ENCODE measurements at places on chromosomes 2 and 18. TPM values are rescaled to one million over a fixed set of nuclear protein-coding genes. Genes with fewer than 3 reads are reported as not detected.
A peak's percentile ranks its signal among the peaks of the same experiment; 100 is the strongest.

TMEM163 gene
- 0.88 TPM for polyA plus RNA-seq

AOX1 gene
- polyA plus RNA-seq = 3.5 TPM

ACKR3 gene
- polyA plus RNA-seq = 18.5 TPM

LYG2 gene
- not detected for polyA plus RNA-seq

MDH1B gene
- polyA plus RNA-seq = 0.12 TPM

EPAS1 gene
- polyA plus RNA-seq = 119 TPM

CPLX4 gene
- polyA plus RNA-seq = not detected

ST8SIA5 gene
- 1.0 TPM for polyA plus RNA-seq

GRCh38 chr2:96540136-96540535 lies 3.6 kb downstream of the ARID5A start:
- DNase-seq = no peak

GRCh38 chr2:96693286-96694200 lies 46.3 kb downstream of the LMAN2L start:
- DNase-seq = no peak

GRCh38 chr18:22108674-22109073 lies 60.7 kb upstream of the GATA6 start:
- DNase-seq = no peak

DNA sequence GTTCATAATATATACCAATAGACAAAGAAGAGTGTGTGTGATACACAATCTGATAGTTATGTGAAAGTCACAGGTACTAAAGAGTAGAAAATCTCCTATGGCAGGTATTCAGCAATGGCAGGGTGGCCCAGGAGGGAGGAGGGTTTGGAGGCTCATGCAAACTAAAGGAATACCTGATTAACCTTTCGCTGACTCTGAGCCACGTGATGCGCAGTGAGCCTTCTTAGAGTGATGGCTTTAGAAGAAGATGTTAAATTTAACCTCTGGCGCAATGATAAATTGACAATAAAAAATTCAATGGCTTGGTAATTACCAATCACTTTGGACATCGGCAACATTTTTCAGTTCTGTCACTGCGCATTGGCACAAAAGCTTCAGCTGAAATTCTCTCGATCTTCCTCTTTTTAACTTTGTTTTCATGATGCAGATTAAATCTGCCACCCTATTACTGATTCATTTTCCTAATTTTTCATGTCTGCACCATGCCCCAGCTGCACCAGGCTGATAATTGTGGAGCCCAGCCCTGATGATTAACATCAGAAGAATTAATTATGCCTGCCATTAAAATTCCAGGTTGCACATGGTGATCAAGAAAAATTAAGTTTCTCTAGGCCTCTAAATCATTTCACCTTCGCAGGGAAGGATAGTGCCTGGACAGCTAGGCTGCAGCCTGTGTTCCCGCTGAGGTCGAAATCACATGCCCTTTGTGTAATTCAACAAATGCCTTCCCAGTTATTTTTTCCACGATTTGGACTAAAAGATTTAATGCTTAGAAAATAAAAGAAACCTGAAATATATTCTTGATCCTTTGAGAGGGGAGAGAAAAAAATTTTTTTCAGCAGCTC lies 250.6 kb upstream of the HNRNPA3 start:
- no peak for DNase-seq

- no peak for DNase-seq
Observed at GRCh38 chr2:23420840-23421476, 36.0 kb downstream of the KLHL29 start.

DNA sequence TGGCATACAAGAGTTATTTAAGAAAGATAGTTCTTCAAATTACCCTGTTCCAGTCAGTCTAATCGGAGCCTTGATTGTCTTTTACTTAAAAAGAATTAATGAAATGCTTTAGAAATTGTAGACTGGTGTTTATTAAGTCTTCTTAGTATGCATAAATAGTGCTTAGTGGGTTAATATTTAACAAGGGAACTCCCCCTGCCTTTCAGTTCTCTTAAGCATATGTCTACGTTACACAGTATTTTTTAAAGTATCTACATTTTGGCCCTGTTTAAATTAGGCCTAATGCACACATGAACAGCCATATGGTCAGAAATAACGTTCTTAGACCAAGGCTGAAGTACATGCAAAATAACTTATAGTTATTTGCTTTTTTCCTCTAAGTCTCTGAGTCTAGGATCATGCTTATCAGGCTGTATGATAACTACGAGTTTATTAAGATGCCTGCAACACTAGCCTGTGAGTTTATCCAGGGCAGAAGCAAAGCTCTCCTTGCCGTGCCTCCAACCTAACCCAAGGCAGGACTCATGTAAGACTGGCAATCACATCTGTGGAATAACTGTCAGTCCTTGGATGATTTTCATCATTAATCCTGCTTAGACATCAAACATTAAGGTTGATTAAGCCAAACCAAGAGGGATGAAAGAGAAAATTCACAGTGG lies 6.7 kb downstream of the BCL2 start:
- DNase-seq = no peak

- no peak for DNase-seq
Observed at GRCh38 chr2:132392879-132393278, 23.7 kb upstream of the GPR39 start.

DNA sequence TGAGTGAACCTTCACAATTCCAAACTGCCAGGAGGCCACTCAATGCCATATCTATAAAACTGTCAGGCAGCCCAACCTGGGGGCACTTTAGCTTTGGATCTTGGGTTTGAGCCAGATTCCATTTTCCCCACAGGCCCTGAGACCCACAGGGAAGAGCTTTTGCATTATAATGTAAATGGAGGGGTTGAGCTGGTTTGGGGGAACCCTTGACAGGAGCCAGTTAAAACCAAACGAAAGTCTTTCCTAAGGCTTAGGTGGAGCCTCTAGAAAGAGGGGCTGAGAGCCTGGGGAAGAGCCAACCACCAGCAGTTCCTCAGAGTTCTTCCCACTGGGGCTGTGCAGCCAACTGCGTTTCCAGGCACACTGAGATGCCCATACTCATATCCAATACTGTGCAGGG lies 42.7 kb downstream of the BCL11A start:
- DNase-seq = no peak

- DNase-seq = no peak
Observed at GRCh38 chr2:148992448-148992847, 46.1 kb upstream of the LYPD6B start.

- no peak for DNase-seq
Observed at GRCh38 chr2:195051401-195051800, 605.6 kb upstream of the SLC39A10 start.

- DNase-seq = no peak
Observed at GRCh38 chr2:27083410-27084296, 2.9 kb upstream of the KHK start.

DNA sequence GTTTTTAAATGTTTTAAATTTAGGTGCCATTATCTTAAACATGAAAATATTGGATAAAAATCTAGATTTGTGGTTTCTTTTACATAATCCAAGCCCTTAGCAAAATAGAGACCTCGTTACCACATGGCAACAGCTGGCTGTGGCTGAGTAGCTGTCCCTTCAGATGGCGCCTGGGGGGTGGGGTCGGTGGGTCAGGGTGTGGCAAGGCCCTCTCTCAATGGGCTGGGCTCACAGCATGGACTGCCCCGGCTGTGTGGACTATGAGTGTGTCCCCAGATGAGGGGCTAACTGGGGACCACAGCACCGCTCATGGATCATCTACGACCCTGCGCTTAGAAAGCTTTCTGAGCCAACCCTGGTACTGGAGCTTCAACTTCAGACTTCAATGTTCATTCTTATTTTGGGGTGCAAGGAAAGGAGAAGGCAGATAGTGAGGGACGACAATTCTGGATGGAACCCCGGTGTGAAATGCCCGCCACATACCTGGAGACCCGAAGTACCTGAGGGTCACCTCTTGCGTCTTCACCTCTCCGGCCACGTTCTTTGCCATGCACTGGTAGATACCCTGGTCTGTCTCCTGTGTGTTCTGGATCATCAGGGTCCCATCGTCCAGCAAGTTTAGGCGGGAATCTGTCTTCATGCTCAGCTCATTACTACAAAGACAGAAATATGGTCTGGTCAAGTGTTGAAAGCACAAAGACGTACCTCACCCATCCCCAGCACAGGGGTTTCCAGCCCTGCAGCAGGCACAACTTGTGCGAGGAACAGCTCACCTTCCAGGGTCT lies 71.0 kb downstream of the PXDN start:
- DNase-seq = no peak

GRCh38 chr18:49127471-49128190 lies 176.9 kb upstream of the SMAD7 start:
- no peak for DNase-seq

DNA sequence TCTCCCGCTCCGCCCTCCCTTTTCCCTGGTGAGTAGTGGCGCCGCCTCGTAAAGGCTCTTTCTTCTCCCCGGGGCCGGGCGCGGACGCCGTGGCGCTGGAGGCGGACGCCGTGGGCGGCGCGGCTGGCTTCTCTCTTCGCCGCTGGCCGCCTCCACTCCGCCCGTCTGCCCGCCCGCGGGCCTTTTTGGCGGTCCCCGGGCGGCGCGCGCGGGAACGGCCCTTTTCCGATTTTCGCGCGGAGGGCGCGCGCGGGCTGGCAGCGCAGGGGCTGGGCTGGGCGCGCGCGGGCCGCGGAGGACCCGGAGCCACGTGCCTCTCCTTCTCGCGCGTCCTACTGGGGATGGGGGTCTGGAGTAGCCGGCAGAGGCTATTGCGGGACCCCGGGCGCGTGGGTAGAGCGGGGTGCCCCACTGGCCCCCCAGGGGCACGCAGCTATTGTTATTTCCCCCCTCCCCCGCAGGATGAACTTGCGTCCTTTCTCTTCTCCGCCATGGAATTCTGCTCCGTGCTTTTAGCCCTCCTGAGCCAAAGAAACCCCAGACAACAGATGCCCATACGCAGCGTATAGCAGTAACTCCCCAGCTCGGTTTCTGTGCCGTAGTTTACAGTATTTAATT lies 472 bp downstream of the SLC20A1 start:
- no peak for DNase-seq

DNA sequence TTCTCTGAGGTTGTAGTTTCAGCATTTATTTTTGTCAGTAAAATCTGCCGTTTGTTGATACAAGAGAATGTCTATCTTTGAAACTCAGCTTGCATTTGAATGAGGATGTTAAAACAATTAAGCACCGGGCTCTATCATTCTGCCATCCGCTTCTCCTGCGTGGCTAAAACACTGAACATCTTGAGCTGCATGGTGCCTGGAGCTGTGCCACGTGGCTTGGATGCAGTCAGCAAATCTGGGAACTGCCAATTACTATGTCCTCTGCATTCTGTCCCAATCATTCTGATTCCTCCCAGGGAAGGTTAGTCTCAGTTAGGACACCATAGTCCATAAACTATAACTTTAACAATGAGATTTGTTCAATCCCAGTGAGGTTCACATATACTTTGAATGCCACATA lies 598.4 kb downstream of the FBXO15 start:
- DNase-seq = no peak

GRCh38 chr2:235303499-235304291 lies 190.1 kb upstream of the AGAP1 start:
- DNase-seq = no peak

DNA sequence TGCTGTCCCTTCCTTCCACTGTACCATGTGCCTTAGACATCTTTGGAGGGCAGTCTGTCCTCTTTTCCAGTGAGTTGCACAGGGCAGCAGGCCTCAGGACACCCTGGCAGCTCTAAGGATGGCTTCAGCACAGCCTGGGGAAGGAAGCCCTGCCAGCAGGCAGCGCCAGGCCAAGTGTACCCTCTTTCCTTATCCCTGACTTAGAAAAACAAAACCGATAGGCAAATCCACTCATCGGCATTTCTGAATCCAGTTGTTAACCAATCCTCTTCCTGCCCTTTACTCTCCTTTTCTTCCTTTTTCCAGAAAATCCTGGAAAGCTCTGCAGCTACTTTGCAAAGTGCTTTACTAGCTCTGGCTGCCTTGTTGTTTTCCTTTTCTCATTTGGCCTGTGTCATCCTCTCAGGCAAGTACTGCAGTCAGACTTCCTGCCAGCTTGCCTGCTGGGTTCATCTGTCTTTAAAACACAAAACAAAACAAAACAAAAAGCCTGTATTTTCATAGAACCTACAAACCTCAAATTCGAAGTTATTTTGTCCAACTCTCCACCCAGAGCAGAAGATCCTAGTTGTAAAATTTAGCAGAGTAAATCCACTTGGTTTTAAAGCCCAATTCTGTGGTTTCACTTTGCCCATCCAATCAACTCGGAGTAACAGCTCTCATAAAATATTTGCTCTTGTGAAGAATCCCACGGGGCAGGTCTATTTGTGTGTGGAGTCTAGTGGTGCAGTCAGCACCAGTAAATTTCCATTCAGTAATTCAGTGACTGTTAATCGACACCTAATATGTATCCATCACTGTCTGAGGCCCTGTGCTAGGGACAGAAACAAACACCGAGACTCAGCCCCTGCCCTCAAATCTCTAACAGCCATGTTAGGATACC lies 45.2 kb downstream of the PCBP1 start:
- DNase-seq = peak; percentile 54

DNA sequence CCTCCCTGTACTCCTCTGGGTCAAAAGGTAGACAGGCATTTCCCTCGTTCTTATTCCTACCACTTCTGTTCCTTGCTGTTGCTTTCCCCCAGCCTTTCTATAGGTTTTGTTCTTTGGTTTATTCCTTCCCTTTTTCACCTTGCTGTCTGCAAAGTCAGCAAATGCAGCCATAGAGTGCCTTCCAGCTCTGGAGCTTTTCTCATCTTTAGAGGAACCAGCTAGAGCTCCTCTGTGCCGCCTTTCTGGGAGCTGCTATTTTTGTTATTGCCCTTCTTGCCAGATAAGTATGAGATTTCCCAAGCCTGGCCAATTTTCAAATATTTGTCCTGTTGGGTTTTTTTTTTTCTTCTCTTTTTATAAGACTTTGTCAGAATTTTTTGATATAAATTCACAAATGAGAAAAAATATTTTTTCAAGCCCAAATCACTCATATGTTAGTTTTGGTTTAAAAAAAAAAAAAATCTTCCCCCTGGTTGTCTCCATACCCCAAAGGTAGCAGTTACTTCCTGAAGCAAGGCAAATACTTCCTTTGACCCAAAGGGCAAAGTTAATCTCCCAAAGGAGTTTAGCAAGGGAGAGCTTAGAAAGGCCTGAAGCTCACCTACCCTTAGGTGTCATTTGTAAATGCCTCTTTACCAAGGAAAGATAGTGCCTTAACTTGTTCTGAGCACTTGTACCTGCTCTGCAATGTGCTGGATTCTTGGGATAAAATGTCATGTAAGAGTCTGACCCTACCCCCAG lies 5.1 kb upstream of the TTC27 start:
- DNase-seq = no peak

GRCh38 chr2:39728941-39729351 lies 50.1 kb downstream of the THUMPD2 start:
- peak; percentile 23 for DNase-seq

GRCh38 chr2:59012971-59013370 lies 771.8 kb upstream of the FANCL start:
- no peak for DNase-seq

DNA sequence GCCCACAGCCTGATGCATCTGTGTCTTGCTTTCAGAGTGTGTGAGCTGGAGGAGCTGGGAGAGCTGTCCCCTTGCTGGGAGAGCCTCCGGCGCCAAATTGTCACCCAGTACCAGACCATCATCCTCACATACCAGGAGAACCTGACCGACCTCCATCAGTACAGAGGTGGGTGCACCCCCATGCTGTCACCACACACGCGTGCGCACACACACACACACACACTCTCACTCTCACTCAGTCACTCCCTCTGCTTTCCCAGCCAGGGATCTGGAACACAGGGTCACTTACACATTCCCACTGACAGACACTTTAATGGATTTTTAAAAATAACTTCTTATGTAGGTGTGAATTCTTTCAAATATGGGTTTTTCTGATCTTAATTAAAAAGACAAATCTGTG lies 64.5 kb downstream of the COA5 start:
- DNase-seq = no peak

GRCh38 chr2:181399027-181399426 lies 58.2 kb upstream of the ITGA4 start:
- DNase-seq = no peak

Measured in heart right ventricle (tissue), 16 donors.